Activated effector memory CD4-positive, alpha-beta T cell treated with Interleukin-2 at 50 U/mL for 16 hours (primary cell): ENCODE measurements at places on chromosomes 13 and 19.

DNA sequence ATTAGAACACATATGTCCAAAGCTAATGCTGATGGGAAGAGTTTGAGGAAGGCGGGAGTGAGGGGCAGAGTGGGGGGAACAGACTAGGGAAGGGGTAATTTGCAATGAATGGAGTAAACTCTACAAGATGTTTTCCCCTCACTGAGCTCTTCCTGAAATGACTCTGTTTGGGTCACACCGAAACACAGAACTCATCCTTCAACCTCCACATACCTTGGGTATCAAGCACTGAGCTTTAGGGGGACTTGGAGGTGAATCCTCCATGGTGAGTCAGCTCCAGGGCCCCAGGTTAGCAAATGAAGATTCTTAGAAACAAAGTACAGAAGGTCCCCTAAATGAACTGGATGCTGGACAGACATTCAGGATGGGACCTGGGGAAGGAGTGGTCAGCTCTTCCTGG, 1.3 kb upstream of the SIGLEC10 start:
- DNase-seq: no peak

- no peak for DNase-seq
Observed at GRCh38 chr19:42269478-42270345, 660 bp downstream of the CIC start.

DNA sequence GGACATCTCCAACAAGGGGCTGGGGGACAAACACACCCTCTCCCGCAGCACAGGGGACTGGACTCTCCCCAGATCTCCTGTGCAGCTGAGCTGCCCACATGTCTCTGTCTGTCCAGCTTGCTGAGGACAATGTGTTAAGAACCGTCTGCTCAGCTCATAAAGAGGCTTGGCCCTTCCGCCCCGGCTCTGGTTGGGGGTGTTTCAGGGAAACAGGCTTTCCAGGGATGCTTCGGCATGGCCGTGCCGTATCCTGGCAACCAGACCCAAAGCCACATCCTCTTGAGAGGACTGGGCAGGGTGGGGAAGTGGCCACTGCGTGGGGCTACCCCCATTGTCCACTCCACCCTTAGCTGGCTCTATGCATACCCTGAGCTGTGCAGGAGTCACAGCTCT, 41.1 kb upstream of the CHST8 start:
- DNase-seq: no peak

DNA sequence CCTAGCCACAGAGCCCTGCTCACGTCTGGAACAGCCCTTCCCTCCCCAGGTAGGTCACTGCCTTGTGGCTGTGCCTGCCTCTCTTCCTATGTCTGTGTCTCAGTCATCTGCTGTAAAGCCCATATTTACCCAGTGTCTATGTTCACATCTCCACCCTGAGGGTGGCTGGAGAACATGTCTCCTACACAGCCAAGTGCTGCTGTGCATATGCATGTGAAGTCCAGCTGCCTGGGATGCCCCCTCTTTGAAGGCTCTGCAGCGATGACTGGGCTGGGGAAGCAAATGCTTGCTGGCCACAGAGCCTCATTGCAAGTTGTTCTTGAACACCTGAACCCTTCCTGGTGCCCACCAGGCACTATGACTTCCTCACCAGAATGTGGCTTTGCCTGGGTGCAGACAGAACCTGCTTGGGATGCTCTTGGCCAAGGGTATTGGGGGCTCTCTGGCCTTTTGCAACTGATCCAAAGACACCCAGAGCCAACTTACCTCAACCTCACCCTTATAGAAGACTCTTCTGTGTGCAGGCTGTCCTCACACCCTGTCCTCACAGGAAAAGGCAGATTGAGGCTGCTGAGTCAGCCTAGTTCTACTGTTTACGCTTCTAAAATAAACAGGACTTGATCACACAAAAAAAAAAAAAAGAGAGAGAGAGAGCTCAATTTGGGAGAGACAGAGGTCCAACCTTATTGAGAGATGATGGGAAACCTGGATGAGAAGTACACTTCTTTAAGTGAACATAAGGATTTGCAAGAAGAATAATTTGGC, 26.5 kb downstream of the MRPL57 start:
- no peak for DNase-seq

GRCh38 chr19:18476507-18477041, 38.6 kb upstream of the ISYNA1 start:
- DNase-seq: no peak

DNA sequence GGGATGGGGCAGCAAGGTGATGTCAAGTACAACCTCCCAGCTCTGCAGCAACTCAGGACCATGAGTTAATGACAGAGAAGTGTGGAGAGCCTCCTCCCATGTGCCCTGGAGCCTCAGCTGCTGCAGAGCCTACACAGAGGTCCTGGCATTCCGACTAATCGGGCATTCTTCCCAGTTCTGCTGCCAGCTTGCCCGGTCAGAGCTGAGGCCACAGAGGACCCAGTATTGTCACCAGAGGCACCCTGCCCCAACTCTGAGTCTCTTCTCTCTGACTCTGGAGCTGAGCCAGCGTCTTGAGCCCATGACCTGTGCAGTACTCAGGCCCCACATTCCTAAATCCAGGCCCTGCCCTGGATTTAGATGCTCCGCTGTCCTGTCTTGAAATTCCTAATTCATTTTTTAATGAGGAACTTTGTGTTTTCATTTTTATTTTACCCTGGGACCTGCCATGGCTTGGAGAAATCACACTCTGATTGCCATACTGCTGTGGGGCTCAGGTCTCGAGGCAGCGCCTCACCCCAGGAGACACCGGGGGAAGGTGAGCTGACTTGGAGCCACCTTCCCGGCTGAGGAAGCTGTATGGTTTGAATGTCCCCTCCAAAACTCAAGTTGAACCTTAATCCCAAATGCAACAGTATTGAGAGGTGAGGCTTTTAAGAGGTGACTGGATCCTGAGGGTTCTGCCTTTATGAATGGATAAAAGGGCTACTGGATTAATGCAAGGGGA, 144.9 kb upstream of the ZNF507 start:
- no peak for DNase-seq

DNA sequence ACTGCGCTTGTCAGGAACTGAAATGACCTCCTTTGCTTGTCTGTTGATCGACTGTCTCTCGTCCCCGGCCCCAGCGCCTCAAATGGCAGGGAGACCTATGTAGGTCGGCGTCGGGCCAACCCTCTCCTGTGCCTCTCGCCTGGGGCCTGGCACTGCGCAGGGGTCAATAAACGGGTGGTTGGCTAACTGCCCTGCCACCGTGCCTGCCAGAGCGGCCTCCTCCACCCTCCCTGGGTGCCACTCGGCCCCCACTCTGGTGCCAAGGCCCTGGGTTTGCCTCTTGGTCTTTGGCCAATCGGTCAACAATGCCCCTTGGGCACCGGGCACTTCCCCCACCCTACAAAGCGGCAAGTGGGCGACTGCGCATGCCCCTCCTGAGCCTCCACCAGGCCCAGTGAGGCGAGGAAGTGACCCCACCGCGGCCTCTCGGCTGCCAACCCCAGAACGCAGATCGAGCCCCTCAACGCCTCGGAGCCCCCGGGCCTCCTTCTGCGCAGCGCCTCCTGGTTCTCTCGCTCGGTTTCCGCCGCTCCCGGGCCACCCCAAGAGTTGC, 1.1 kb downstream of the KEAP1 start:
- DNase-seq: peak; percentile 7

DNA sequence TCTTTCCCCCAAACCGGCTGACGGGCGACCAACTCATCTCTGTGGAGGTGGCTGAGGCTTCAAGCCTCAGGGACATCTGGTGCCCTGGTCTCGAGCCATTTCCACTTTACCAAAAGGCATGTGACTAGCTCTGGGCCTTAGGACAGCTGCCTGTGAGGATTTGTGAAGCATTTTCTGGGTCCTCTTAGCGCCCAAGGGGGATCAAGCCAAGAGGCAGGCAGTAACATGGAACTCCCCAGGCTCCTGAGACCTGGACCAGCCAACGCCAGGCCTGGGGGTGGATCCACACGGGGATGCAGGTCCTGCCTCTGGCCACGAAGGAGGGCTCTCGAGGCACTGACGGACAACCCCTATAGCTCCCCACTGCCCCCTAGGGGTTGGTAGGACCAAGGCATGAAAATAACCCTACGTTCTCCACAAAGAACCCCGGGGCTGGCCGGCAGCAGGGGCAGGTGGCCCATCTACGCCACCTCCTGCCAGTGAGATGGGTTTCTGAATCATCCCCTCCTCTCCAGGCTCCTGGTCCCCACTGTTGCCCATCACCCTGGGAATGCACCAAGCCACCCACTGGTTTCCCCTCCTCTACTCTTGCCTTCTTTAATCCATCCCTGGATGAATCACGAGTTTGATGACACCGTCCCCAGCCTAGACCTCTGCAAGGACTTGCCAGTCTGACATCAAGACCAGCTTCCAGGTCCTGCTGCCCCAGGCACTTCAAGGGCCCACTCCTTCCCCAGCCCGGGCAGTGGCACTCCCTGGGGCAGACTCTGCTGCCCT, 7.0 kb upstream of the MYDGF start:
- no peak for DNase-seq

DNA sequence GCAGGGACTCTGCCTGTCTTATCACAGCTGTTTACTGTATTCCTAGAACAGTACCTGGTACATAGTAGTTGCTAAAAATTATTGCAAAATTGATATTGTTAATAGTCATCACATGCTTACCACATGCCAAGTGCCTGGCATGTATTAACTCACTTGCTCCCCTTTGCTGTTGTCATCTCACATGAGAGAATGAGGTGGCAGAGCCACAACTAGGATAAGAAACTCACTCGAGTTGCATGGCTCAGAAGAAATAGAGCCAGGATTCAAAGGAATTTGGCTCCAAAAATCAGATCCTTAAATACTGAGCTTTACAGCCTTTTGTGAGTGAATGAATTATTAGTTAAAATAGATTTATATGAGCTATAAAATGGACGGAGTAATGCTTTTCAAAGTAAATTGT, 42.6 kb downstream of the B3GLCT start:
- no peak for DNase-seq

DNA sequence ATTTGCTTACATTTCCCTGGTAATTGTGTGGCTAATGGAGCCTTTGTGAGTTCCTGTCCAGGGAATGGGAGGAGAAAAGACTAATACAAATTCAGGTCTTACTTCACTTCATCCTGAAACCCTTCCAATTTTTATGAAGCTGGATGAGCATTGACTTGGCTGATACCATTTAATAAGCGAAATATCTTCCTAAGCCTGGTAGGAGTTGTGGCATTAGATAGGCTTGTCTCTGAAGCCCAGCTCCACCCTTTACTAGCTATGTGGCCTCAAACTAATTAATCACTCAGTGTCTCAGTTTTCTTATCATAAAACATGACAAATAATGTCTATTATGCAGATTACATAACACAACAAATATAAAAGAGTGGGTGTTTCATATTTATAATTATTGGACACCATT, 106.3 kb downstream of the FGF9 start:
- DNase-seq: no peak

- DNase-seq: no peak
Observed at GRCh38 chr19:49336482-49337266, 1.5 kb downstream of the CD37 start.

- no peak for DNase-seq
Observed at GRCh38 chr13:105307776-105308175, 1227.7 kb downstream of the EFNB2 start.

- DNase-seq: no peak
Observed at GRCh38 chr13:31115616-31116015, 46.1 kb downstream of the HSPH1 start.

GRCh38 chr13:32669030-32669646, 82.9 kb downstream of the PDS5B start:
- no peak for DNase-seq

- DNase-seq: no peak
Observed at GRCh38 chr13:40311356-40312101, 354.9 kb downstream of the FOXO1 start.

GRCh38 chr13:35838356-35838755, 292.8 kb downstream of the DCLK1 start:
- no peak for DNase-seq

DNA sequence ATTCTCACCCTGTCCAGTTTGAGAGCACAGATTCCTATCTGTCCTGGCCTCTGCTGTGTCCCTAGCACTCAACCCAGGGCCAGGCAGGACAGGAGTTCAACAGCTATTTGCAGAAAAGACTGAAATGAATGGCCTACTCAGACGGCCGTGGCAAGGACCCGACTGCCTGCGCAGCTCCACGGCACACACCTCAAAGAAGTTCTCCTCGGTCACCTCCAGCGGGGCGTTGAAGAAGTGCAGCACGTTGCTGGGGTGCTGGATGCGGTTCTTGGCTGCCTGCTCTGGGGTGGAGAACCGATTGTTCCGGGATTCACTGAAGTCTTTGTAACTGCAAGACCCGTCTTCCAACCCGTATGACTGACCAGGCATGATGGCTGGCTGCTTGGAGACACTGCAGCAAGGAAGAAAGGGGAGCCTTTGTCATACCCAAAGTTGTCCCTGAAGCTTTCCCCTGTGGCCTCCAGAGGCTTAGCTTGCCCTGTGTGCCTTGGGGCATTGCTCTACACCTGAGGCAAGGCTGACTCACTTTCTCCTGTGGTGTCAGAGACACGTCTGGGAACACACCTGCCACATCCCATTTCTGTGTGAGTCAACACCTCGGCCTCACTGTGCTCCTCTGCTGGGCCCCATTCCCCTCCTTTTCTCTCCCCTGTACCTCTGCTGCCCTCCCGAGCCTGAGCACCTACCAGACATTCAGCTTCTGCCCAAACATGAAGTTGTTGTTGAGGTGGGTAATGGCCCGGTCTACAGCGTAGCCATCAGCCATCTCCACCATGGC, 6.8 kb upstream of the ECH1 start:
- no peak for DNase-seq

- no peak for DNase-seq
Observed at GRCh38 chr13:19860884-19861655, 2.4 kb downstream of the ZMYM5 start.

- DNase-seq: no peak
Observed at GRCh38 chr13:33153421-33154404, 131.8 kb downstream of the STARD13 start.

DNA sequence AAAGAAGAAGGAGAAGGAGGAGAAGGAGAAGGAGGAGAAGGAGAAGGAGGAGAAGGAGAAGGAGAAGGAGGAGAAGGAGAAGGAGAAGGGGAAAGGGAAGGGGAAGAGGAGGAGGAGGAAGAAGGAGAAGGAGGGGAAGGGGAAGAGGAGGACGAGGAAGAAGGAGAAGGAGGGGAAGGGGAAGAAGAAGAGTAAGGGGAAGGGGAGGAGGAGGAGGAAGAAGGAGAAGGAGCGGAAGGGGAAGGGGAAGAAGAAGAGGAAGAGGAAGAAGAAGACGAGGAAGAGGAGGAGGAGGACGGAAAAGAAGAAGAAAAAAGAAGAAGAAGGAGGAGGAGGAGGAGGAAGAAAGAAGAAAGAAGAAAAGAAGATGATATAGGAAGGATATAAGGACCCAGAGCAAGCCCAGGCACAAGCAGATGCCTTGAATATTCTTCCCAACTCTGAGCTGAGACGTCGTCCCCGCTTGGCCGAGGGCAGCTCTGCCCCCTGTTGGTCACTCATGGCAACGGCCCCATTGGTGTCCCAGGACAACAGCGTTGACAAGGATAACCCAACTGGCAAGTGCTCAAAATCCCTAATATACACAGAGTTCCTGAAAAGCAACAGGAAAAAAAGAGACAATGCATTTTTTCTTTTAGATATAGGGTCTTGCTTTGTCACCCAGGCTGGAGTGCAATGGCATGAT, 30.6 kb upstream of the IGSF23 start:
- DNase-seq: no peak
